ENCODE measurements at places on chromosomes 4 and X.

GRCh38 chr4:113888006-113888405, 91.4 kb downstream of the ARSJ start:
- no peak for DNase-seq

DNA sequence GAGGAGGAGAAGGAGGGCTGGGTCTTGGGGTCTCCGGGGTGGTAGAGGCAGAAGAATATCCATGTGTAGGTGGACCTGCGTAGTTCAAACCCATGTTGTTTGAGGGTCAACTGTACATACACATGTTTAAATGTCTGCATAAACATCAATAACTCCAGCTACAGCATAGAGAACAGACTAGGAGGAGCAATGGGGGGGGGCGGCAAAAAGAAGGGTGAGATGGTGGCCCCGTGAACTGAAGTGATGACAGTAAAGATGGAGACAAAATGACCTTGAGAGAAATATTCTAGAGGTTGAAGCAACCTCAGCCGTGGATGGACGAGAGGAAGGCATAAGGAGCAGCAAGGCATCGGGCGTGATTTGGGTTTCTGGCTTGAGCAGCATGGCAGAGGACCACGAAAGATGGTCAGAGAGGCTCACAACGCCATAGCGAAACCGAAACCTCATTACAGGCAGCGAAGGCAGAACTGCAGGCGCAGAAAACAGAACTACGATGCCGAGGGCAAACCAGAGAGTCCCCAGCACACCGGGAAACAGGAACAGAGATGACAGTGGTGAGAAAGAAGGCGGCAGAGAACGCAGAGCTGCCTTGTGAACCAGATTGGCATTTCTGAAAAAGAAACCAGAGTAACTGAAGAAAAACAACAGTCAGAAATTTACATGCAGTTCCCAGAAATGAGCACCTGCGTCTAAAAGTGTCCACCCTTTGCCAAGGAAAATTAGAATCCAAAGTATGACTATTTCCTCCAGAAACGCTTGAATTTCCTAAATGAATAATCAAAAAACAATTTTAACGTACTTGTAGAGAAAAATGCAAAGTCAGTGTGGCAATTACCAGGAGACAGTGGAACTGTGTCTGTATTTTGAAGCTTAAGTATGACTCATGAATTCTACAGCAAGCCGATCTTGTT, 50.3 kb upstream of the ENPP6 start:
- DNase-seq = peak; percentile 35

DNA sequence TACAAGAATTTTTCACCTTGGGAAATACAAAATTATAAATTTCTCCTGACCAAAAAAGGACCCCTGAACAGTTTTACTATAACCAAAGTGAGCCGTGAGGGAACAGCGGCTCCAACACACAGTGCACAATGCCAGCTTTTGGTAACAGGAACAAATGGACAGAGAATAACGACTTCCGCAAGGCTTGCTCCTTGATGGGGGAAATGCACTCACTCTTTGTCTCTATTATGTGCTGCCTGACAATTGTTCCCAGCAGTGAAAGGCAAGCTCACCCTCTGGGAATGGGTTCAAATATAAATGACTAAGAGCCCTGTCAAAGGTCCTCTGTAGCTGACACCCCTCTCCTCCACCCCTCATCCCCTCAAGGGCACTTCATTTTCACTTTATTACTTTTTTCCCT, 325.8 kb upstream of the GALNT7 start:
- DNase-seq = no peak

GRCh38 chr4:8540586-8540985, 39.6 kb upstream of the GPR78 start:
- no peak for DNase-seq

DNA sequence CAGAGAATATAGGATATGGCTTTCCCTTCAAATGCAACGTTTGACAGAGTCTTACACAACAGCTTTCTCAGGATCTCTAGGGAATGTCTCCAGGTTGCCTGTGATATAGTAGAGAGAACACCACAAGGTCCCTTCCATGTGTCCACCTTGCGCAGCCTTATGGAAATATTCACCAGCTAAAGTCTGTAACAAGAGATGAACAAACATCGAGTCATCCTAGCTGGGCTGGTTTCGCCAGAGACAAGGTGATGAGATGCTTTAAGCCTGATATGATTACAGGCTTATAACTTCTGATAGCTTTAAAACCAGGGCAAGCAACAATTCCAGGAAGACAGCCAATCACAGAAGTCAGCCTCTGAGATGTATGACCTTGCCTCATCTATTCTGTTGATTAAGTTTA, 83.8 kb downstream of the SEL1L3 start:
- DNase-seq = no peak

DNA sequence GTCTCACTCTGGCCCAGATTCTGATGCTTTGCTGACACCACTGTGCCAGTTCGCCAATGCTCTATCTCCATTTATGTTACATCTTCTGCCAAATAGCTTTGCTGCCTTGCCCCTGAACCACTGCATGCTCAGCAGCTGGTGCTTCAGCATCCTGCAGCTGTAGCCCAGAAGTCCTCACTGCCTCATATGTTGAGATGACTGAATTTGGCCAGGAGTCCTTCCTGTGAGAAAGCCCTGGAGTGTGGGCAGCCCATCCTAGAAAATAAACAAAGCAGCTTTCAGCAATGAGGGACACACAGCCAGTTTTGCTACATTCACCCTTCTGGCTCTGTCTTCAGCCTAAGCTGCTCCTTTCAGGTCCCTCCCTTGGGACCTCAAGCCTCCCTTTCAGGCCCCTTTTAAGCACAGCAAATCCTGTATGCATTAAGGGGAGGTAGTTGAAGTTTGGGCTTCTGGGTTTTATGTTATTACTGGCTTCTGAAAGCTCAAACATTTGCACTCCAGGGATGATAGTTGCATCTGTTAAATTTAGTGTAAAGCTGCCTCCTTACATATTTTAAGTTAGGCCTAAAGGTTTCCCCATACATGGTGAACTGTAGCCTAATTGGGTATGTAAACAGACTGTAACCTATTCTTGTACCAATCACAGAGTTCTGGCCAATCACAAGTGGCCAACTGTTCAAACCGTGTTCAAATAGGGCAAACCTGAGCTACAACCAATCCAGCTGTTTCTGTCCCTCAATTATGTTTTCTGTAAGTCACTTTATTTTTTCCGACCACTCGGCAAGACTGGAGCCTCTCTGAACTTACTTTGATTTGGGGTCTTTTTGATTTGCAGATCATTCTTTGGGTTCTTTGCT, 2.1 kb upstream of the TMEM165 start:
- DNase-seq = no peak

DNA sequence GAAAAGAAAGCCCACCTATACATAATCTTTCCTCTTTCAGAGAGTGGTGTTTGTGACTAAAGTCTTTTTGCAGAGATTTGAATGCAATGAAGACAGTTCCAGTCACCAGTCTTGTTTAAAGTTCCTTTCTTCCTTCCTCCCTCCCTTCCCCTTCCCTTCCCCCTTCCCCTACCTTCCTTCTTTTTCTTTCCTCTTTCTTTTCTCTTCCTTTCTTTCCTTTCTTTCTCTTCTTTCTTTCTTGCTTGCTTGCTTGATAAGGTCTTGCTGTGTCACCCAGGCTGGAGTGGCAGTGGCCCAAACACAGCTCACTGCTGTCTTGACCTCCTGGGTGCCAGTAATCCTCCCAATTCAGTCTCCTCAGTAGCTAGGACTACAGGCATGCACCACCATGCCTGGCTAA, 19.0 kb upstream of the ASB5 start:
- no peak for DNase-seq

GRCh38 chr4:4735136-4735750, 124.2 kb upstream of the MSX1 start:
- no peak for DNase-seq

- DNase-seq = no peak
These were observed 18.0 kb downstream of the STARD8 start for GRCh38 chrX:68665502-68665901.

- no peak for DNase-seq
These were observed 625.3 kb downstream of the STPG2 start for GRCh38 chr4:97517939-97518338.

DNA sequence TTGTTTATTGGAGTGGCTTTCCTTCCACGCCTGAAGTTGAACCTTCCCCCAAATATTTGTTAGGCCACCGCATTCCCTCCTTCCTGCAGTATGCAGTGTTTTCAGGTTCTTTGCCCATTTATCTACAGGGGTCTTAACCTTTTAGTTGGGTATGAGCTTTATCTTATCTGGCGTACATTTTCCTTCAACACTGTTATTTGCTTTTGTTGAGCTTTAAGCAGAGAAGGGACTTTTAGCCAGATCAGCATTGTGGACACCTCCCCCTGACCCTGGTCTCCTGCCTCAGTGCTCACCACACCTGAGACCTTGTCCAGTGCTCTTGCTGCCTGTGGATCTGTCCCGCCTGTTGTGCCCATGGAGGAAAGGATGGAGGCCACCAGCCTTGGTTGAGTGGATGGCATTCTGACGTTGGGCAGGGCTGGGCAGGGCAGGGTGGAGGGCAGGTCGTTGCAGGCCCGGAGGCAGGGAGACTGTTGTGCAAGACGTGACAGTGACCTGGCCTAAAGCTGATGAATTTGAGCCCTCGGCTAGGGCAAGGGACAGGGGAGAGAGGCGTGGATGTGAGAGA, 998 bp upstream of the DUSP9 start:
- no peak for DNase-seq

- no peak for DNase-seq
These were observed 46.6 kb downstream of the AFM start for GRCh38 chr4:73528171-73528570.

- no peak for DNase-seq
These were observed 4.6 kb upstream of the SOWAHD start for GRCh38 chrX:119753639-119754257.

GRCh38 chr4:115215935-115216334, 102.5 kb upstream of the NDST4 start:
- DNase-seq = no peak

GRCh38 chr4:152991398-152991797, 55.3 kb downstream of the FHDC1 start:
- no peak for DNase-seq

GRCh38 chrX:125826080-125826479, 340.0 kb downstream of the DCAF12L2 start:
- DNase-seq = no peak

DNA sequence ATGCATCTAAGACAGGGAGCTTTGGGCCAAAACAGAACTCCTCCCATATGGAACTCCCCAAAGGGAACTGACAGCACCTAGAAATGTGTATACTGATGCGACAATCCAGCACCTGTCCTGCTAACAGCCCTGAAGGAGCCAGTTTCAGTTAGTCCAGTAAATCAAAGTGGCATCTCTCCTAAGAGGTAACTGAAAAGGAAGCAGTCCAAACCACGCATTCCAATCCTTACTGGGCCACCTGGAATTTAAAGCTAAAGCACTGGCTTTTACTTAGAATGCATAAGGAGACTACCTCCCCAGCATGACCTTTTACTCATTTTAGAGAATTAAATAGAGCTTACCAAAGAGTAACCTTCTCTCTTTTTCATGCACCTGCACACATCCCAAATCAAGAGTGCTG, 586.8 kb upstream of the PITX2 start:
- no peak for DNase-seq

DNA sequence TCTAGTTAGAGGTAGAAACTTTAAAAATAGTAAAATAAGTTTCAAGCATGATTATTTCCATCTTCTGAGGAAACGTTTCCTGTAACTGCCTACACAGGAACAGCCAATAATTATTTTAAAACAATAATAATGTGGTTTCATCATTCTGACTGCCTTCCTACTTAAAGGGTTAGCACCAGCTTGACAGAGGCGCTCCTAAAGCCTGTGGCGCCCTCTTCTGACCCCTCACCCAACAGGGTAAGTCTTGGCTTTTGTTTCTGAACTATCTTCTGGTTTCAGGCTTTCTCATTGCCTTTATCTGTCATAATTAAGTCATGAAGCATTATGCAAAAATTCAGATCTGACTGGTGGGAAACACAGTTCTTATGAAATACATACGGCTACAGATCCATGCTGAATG, 96.7 kb downstream of the ITM2A start:
- no peak for DNase-seq

- no peak for DNase-seq
These were observed at the start of gene NXF3 for GRCh38 chrX:103092942-103093341. NXF3 (minus strand) TSS chrX:103093143; CDS start chrX:103093023, 120 bp downstream.

- DNase-seq = no peak
These were observed 2.7 kb downstream of the EXOC1L start for GRCh38 chr4:55822329-55822728.

GRCh38 chr4:13483136-13483767, 888 bp downstream of the RAB28 start:
- DNase-seq = no peak

GRCh38 chrX:79081895-79082512, 62.5 kb upstream of the GPR174 start:
- DNase-seq = no peak

DNA sequence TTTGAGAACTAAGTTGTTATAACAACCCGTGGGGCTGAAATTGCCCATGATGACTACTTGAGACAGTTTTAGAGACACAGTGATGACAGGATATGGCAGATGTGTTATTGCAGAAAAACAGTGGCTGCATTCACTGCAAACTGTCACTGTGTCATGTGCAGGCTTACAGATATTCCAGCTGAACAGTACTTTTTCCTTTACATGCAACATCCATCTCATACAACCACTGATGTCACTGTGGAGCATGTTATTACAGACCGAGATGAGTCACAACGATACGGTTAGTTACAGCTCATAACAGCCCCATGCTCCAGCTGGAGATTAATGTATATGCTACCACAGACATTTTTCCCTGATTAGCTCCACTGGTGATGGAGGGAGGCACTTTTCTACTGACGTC, 207.4 kb downstream of the TMA16 start:
- DNase-seq = no peak

DNA sequence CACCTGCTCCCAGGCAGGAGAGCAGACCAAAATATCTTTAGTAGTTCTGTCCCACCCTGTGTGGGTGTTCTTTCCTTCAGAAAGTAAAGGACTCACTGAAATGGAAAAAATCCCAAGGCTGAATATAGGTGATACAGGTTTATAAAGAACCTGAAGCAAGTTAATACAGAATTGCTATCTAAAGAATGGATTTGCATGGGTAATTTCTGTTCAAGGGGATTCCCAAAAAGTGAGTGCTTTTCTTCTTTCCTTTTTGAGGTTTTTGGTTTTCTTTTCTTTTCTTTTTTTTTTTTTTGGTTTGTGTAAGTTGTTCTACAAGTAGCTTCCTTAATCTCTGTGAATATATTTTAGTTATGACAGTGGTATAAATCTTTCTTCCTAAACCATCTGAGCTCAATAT, 560.7 kb upstream of the BOD1L1 start:
- no peak for DNase-seq

DNA sequence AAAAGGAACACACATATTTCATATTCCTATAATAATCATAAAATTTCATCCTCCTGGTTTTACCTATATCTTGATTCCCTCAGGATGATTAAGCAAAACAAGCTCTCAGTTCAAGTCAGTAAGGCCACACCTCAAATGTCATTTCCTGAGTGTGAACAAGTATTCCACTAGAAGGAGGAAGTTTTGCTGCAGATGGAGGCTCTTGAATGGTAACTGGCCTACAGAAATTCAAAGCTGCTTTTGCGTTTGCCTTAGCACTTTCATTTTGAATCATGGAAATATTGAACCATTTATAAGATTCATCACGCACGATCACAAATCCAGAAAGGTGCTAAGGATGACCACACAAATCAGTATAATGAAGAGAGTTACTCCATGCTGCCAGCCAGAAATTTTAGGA, 254.4 kb upstream of the CXXC4 start:
- DNase-seq = no peak

- peak; percentile 1 for DNase-seq
These were observed 11.8 kb downstream of the AKAP4 start for GRCh38 chrX:50188859-50189600.

- DNase-seq = no peak
These were observed 529.7 kb upstream of the BOD1L1 start for GRCh38 chr4:14157262-14157661.

GRCh38 chr4:25847329-25847728, 15.5 kb downstream of the SEL1L3 start:
- DNase-seq = no peak

Measured in LNCaP clone FGC (cell line).